Uterus (tissue), 4 donors: ENCODE measurements at places on chromosomes 13 and 19. TPM values are rescaled to one million over a fixed set of nuclear protein-coding genes. Genes with fewer than 3 reads are reported as not detected.
A peak's percentile ranks its signal among the peaks of the same experiment; 100 is the strongest.

OR10H1 gene
- not detected for total RNA-seq

ZNF223 gene
- total RNA-seq, result 48.5 TPM

DNA sequence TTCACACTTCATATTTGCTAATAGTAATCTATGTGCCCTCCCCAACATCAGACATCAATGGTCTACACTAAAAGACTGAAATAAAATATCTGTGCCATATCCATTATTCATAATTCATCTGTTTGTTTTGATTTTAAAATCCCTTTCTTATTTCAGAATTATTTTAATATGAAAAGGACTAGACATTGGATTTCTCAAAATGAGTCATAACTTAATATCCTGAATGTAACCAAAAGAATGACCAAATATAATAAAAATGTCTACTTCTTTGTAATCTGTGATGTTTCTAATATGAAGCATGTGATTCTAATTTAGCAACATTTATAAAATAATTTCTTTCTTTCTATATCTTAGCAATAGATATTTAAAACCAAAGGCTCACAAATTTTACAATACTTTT lies 64.9 kb downstream of the MZT1 start:
- DNase-seq, result no peak
- no peaks in the 10 kb centered on the region for H3K36me3 ChIP-seq
- no peak overlapping the region for H3K27ac ChIP-seq
- H3K27me3 ChIP-seq, result no peaks in the 10 kb centered on the region
- H3K4me3 ChIP-seq, result no peak overlapping the region

GRCh38 chr19:51531349-51532315 lies at the start of gene SIGLEC6:
Gene SIGLEC6 (minus strand): TSS chr19:51531670. CDS start chr19:51531648, 22 bp downstream.
- H3K4me1 ChIP-seq, result no peaks in the 10 kb centered on the region
- H3K27me3 ChIP-seq, result no peaks in the 10 kb centered on the region
- no peak within 1 kb of the TSS for H3K4me3 ChIP-seq

DNA sequence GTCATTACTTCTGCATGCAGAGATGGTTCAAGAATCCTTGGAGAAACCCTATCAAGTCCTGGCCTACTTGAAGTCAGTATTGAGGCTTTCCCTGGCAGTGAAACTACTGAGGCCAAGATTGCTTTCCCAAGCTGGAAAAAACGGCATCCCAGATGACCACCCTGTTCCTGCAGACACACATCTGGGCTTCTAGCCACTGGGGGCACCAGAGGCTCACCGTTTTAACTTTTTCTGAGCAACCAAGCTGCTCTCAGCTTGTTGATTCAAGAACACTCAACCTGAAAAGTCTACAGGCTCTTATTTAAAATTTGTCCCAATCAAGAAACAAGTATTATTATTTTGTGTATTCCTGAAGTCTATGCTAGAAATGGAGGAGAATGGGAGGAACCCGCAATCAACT lies 66.6 kb downstream of the SPRYD7 start:
- DNase-seq, result no peak
- H3K4me1 ChIP-seq, result no peaks in the 10 kb centered on the region
- no peaks in the 10 kb centered on the region for H3K36me3 ChIP-seq
- H3K27ac ChIP-seq, result no peak overlapping the region
- H3K4me3 ChIP-seq, result no peak overlapping the region

GRCh38 chr13:110643768-110644421 lies 28.6 kb downstream of the NAXD start:
- no peaks in the 10 kb centered on the region for H3K4me1 ChIP-seq
- H3K36me3 ChIP-seq, result no peaks in the 10 kb centered on the region
- no peaks in the 10 kb centered on the region for H3K27me3 ChIP-seq
- H3K27ac ChIP-seq, result no peak overlapping the region
- H3K4me3 ChIP-seq, result no peak overlapping the region

GRCh38 chr13:46553521-46553885 lies 533 bp downstream of the LRCH1 start:
- H3K27me3 ChIP-seq, result no peaks in the 10 kb centered on the region
- DNase-seq, result no peak
- H3K4me1 ChIP-seq, result no peaks in the 10 kb centered on the region

DNA sequence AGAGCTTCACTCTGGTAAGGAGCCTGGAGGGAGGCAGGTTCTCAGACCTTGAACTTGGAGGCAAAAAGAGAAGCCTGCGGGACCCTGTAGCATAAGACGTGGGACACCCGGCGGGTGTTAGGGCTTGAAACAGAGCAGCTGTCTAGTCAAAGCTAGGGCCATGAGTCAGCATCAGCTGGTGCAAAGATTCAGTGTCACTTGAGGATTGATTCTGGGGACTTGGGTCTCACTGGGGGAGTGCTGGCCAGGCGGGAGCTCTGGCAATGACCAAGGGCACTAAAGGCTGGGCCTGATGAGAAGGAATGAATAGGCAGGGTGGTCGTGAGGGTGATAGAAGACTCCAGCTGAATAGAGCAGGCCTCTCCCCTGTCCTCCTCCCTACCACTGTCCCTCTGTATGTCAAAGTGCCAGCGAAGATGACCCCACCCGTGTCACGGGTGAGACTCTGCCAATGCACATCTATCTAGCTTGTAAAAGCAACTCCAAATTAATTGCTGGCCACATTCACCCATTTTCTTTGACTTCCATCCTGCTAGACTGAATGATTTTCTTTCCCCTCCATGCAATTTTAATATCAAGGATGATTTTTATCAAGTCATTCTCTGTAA lies 97.1 kb downstream of the MBNL2 start:
- H3K4me3 ChIP-seq, result no peak overlapping the region
- no peaks in the 10 kb centered on the region for H3K27me3 ChIP-seq
- H3K27ac ChIP-seq, result peak overlapping the region; percentile 22
- no peaks in the 10 kb centered on the region for H3K4me1 ChIP-seq
- H3K36me3 ChIP-seq, result no peaks in the 10 kb centered on the region
- no peak for DNase-seq

DNA sequence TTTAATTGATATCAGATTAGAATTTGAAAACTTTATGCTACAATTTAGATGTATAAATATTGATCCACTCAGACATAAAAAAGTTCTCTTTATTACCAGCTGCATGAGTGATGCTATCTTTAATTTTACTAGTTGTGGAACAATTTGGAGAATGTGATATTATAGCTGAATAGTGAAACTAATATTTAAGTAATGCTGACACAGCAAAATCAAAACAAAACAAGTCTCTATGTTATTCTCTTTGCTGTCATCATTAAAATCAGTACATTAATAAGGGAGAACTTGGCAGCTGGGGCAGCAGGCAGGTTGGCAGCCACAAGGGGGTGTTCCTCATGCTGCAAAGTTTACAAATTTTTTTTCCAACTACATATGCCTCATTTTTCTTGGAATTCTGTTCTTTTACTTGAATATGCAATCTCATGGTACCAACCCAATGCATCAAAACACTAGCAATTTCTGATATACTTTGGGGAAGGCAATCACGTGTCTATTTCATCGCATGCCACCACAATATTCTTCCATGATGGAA lies 585.3 kb downstream of the FGF9 start:
- H3K4me3 ChIP-seq, result no peak overlapping the region
- no peak overlapping the region for H3K27ac ChIP-seq
- no peaks in the 10 kb centered on the region for H3K27me3 ChIP-seq
- no peak for DNase-seq
- no peaks in the 10 kb centered on the region for H3K36me3 ChIP-seq
- H3K4me1 ChIP-seq, result no peaks in the 10 kb centered on the region

GRCh38 chr19:1521636-1522035 lies 2.2 kb upstream of the PLK5 start:
- no peaks in the 10 kb centered on the region for H3K36me3 ChIP-seq
- H3K27me3 ChIP-seq, result no peaks in the 10 kb centered on the region
- H3K27ac ChIP-seq, result peak overlapping the region; percentile 74
- peaks cover 15% of the 10 kb centered on the region for H3K4me1 ChIP-seq
- peak; percentile 50 for DNase-seq

DNA sequence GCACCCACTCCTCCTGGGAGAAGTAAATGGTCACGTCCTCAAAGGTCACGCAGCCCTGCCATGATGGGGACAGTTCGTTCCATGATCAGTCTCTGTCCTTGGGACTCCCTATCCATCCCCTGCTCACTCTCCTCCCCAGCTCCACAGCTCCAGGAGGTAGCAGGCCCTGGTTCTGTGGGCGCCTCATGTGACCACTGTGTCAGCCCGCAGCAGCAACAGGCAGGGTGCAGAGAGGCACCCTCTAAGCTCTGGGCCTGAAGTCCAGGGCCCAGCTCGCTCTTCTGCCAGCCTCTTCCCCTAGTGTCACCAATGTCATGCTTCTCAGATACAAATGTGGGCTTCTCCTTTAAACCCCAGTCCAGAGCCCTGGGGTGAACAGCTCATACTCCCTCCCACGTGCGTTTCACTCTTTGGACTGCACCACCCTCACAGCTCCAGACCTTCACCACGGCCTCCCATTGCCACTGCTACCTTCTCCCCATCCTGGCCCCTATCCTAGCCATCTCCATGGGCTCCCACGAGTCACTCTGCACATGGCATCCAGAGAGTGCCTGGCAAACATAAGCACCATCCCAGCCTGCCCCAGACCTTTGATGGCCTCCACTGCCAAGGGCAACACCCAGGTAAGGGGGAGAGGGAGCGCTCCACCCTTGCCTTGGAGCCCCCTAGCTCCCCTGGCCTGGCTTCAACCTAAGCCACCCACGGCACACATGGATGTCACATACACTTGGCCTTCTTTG lies 2.9 kb downstream of the ZNF792 start:
- no peaks in the 10 kb centered on the region for H3K27me3 ChIP-seq
- H3K36me3 ChIP-seq, result no peaks in the 10 kb centered on the region
- H3K4me1 ChIP-seq, result no peaks in the 10 kb centered on the region
- H3K4me3 ChIP-seq, result no peak overlapping the region
- no peak overlapping the region for H3K27ac ChIP-seq

- H3K4me3 ChIP-seq, result no peak overlapping the region
- no peak overlapping the region for H3K27ac ChIP-seq
- H3K36me3 ChIP-seq, result no peaks in the 10 kb centered on the region
- no peak for DNase-seq
Observed at GRCh38 chr13:41652735-41653361, 195.5 kb downstream of the RGCC start.

- no peaks in the 10 kb centered on the region for H3K4me1 ChIP-seq
- H3K36me3 ChIP-seq, result no peaks in the 10 kb centered on the region
- no peak for DNase-seq
- no peak within 1 kb of the TSS for H3K4me3 ChIP-seq
- peaks cover 10% of the 10 kb centered on the region for H3K27me3 ChIP-seq
- no peak within 1 kb of the TSS for H3K27ac ChIP-seq
Observed at GRCh38 chr19:35852029-35852780, at the start of gene NPHS1. Gene NPHS1 (minus strand): TSS chr19:35852504. CDS start chr19:35851837, 667 bp downstream.

- H3K4me1 ChIP-seq, result peaks cover 11% of the 10 kb centered on the region
- no peak for DNase-seq
- H3K4me3 ChIP-seq, result peak overlapping the region; percentile 93
- no peaks in the 10 kb centered on the region for H3K36me3 ChIP-seq
Observed at GRCh38 chr19:3358689-3359014, 7.7 kb upstream of the NFIC start.

GRCh38 chr13:49400755-49401659 lies 42.9 kb downstream of the CAB39L start:
- H3K27ac ChIP-seq, result peak overlapping the region; percentile 92
- DNase-seq, result peak; percentile 21
- no peaks in the 10 kb centered on the region for H3K36me3 ChIP-seq
- no peaks in the 10 kb centered on the region for H3K4me1 ChIP-seq
- peak overlapping the region; percentile 38 for H3K4me3 ChIP-seq

GRCh38 chr13:20465218-20465879 lies 60.3 kb downstream of the CRYL1 start:
- H3K4me3 ChIP-seq, result no peak overlapping the region
- no peaks in the 10 kb centered on the region for H3K36me3 ChIP-seq
- DNase-seq, result peak; percentile 26
- H3K27me3 ChIP-seq, result no peaks in the 10 kb centered on the region
- H3K4me1 ChIP-seq, result no peaks in the 10 kb centered on the region
